ENCODE measurements at places on chromosomes 12 and 14.

DNA sequence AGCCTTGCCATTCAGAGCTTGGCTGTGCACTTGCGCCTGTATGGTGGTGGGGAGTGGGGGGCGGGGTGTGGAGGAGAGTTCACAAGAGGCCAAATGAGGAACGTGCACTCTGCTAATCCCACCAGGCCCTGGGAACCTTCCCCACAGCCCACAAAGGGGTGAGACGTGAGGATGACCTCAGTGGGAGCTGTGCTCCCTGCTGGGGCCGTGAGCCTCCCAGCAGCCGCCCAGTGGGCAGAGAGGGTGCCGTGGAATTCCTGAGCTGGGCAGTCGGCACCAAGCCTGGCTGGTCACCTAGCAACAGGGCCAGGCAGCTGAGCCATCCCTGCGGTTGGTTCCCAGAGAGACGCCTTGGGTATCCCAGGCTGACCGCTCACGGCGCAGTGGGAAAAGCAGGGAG lies 53.7 kb downstream of the CCNK start:
- DNase-seq = no peak
- H3K27me3 ChIP-seq = no peaks in the 10 kb centered on the region
- H3K27ac ChIP-seq = no peak overlapping the region
- peaks cover 7% of the 10 kb centered on the region for H3K36me3 ChIP-seq
- no peak overlapping the region for H3K4me3 ChIP-seq

DNA sequence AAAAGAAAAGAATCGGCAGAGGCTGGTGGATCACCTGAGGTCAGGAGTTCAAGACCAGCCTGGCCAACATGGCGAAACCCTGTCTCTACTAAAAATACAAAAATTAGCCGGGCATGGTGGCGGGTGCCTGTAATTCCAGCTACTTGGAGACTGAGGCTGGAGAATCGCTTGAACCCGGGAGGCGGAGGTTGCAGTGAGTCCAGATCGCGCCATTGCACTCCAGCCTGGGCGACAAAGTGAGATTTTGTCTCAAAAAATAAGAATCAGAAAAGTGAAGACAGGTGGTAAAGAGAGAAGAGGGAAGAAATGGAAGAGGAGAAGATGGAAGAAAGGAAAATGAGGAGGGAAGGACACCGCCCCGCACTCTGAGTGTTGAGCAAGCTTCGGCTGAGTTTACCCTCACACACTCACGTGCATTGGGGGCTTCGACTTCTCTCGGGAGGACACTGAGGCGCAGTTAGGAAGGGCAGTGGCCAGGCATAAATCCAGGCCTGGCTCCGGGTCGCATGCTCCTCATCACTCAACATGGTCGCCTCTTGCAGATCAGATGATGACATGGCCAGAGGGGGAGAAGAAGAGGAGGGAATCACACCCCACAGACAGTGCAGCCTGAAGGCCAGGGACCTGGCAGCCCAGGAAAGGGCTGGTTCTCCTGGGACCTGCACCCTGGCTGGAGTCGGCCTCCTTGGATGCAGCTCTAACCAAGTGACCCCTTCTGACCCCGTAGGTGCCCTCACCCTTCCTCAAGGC lies 61.1 kb downstream of the PRMT8 start:
- DNase-seq = no peak
- no peak overlapping the region for H3K27ac ChIP-seq
- no peaks in the 10 kb centered on the region for H3K4me1 ChIP-seq
- H3K36me3 ChIP-seq = no peaks in the 10 kb centered on the region

DNA sequence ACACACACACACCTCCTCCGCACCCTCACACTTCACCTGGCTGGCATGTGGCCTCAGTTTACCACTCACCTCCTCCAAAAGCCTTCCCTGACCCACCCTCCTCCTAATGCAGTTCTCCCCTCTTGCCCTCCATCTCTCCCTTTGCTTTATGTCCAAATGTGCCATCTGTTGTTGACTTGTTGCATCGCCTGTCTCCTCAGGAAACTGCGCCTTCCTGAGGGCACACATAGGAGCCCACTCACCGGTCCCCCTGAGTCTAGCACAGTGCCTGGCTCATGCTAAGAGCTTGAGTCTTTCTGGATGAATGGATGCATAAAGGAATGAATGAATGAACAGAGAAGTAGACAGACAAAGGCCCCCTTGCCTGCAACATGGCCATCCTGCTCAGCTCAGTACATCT lies 34.0 kb downstream of the MVK start:
- H3K27me3 ChIP-seq = no peaks in the 10 kb centered on the region
- no peak for DNase-seq
- no peak overlapping the region for H3K4me3 ChIP-seq
- no peak overlapping the region for H3K27ac ChIP-seq
- peaks cover 19% of the 10 kb centered on the region for H3K4me1 ChIP-seq

DNA sequence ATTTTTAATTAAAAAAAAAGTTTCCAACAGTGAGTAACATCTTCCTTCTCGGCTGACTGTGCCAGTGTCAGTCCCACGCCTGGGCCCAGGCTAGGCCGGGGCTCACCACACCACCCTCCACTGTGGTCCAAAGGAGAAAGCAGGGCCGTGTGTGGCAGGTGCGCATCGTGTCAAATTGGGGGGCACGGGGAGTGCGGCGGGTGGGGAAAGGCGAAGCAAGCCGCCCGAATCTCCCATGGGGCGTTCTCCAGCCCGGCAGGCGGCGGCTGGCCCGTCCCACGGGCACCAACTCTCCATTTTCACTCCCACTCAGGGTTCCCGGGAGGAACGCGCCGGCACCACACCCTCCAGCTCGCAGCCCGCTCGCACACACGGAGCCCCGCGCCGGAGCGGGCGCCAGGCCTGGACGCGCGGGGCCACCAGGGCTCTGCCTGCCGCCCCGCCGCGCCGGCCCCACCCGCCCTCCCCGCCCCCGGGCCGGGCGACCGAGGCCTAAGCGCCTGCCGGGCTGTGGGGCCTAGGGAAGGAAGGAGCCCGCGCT lies 604 bp downstream of the EEA1 start:
- no peaks in the 10 kb centered on the region for H3K27me3 ChIP-seq
- peak overlapping the region; percentile 77 for H3K4me3 ChIP-seq
- H3K27ac ChIP-seq = peak overlapping the region; percentile 98
- no peaks in the 10 kb centered on the region for H3K36me3 ChIP-seq

Data from large intestine (tissue), 12 donors.